ENCODE measurements at places on chromosomes 5 and 9.

GRCh38 chr5:127434588-127434987 lies 82.9 kb upstream of the PRRC1 start:
- no peaks in the 10 kb centered on the region for H3K36me3 ChIP-seq
- no peak overlapping the region for H3K4me3 ChIP-seq
- H3K4me1 ChIP-seq: no peaks in the 10 kb centered on the region
- no peaks in the 10 kb centered on the region for H3K27me3 ChIP-seq
- DNase-seq: no peak

DNA sequence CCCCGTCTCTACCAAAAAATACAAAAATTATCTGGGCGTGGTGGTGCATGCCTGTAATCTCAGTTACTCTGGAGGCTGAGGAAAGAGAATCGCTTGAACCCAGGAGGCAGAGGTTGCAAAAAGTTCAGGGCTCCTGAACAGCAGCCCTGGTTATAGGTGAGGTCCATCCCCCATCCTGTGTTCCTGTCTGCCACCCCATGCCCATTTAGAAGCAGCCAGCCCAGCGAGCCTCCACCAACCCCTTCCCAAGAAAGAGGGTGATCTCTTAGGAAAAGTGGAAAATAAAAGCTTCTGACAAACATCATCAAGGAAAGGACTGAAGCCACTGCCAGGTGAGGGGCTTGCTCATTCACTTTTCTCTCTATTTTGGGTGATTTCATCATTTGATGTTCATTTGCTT lies 55.8 kb downstream of the FSTL4 start:
- H3K36me3 ChIP-seq: no peaks in the 10 kb centered on the region
- H3K4me1 ChIP-seq: no peaks in the 10 kb centered on the region
- H3K27me3 ChIP-seq: no peaks in the 10 kb centered on the region
- DNase-seq: no peak
- H3K4me3 ChIP-seq: no peak overlapping the region
- no peak overlapping the region for H3K27ac ChIP-seq

GRCh38 chr5:62717301-62717933 lies 138.8 kb downstream of the LRRC70 start:
- H3K36me3 ChIP-seq: no peaks in the 10 kb centered on the region
- no peak for DNase-seq
- H3K4me1 ChIP-seq: no peaks in the 10 kb centered on the region
- H3K27me3 ChIP-seq: no peaks in the 10 kb centered on the region
- no peak overlapping the region for H3K4me3 ChIP-seq

DNA sequence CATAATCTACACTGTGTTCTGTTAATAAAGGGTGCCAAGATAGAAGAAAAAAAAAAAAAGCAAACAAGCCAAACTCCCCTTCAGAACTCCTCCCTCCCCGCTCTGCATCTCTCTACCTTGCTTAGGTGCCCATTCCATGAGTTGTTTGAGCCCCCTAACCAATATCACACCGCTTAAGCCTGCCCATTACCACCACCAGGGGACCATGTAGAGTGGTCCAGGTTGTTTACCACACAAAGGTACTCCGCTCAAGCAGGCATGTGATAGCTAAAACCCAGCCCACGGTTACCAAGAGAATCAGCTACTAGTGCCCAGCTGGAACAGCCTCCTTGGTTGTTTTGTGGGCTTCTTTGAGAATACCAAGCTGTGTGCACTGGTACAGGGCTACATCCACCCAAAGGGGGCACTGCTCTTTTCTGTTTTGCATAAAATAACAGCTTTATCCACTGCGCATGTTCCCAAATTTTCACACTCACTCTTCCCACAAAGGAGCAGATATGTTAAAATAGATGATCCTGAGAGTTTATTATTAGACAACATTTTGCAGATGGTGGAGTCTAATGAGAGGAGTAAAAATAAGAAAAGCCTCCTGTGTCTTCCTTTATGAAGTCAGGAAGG lies 304.1 kb downstream of the DEPDC1B start:
- no peak overlapping the region for H3K4me3 ChIP-seq
- H3K4me1 ChIP-seq: peaks cover 9% of the 10 kb centered on the region
- H3K27ac ChIP-seq: no peak overlapping the region
- no peaks in the 10 kb centered on the region for H3K36me3 ChIP-seq
- H3K27me3 ChIP-seq: no peaks in the 10 kb centered on the region

DNA sequence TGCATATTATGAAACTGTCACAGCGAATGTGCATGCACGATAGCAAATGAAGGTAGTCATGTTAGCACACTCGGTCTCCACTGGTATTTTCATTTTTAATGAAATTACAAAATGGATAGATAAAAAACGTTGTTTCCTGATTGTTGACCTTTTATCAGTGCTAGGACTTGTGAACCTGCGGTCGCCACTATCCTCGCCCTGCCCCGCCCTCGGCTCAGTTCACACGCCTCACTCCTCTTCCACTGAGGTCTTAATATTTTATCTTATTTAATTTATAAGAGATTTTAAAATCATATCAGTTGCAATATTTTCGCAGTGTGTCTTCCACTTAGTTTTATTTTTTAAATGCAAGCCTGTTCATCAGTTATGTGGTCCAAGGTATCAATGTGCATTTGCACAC lies 382.6 kb upstream of the IRX4 start:
- H3K27me3 ChIP-seq: peaks cover 6% of the 10 kb centered on the region
- no peaks in the 10 kb centered on the region for H3K36me3 ChIP-seq
- H3K4me1 ChIP-seq: no peaks in the 10 kb centered on the region

DNA sequence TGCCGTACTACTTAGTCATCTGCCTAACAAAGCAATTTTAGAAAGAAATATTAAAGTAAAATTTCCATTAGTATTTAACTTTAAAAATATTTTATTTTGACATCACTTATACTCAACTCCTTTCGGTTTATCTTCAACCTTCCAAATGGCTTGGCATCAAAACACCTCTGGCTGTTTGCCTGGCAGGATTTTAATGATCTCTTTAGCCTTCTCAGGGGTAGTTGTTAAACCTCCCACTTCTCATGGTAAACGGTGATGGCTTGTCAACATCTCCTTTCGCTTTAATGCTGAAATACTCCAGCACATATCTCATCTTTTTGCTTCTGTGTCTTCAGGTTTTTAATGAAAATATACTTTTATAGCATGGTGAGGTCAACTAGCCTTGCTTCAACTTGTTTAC lies 747.1 kb downstream of the CETN3 start:
- no peaks in the 10 kb centered on the region for H3K4me1 ChIP-seq
- H3K4me3 ChIP-seq: no peak overlapping the region
- H3K27ac ChIP-seq: no peak overlapping the region
- no peak for DNase-seq
- H3K36me3 ChIP-seq: no peaks in the 10 kb centered on the region

- H3K36me3 ChIP-seq: no peaks in the 10 kb centered on the region
- H3K4me3 ChIP-seq: no peak overlapping the region
- no peak for DNase-seq
- no peaks in the 10 kb centered on the region for H3K4me1 ChIP-seq
Observed at GRCh38 chr5:166672431-166672830, 1619.0 kb upstream of the WWC1 start.

- H3K4me3 ChIP-seq: no peak overlapping the region
- no peaks in the 10 kb centered on the region for H3K27me3 ChIP-seq
- no peaks in the 10 kb centered on the region for H3K4me1 ChIP-seq
- H3K36me3 ChIP-seq: no peaks in the 10 kb centered on the region
Observed at GRCh38 chr5:50328193-50328729, 112.8 kb downstream of the EMB start.

DNA sequence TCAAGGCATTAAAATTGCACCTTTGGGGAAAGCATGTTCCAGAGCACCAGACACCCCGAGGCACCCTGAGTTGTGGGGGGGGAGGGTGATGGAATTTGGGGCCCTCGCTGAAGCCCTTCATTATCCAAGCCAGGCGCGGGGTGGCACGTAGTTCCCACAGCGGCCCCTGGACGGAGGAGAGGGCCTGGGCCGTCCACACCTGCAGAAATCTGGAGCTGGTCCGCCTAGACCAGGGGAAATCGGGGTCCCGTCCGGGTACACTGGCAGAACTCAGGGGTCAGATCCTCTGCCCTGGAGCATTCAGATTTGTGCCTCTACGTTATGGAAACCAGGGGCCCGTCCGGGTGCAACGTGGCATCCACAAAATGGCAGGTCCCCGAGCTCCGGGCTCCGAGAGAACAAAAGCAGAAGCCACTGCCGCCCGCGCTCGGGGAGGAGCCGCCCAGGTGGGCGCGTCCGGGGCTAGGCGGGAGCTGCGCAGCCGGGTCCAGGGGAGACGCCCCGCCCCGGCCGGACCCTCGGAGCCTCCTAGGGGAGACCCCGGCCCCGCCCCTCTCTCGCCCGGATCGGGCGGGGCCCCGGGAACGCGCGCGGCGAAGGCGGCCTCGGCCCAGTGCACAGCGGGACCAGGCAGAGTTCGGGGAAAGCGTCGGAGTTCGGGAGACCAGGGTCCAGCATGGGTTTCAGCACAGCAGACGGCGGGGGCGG lies at the start of gene PLEKHG4B:
PLEKHG4B (plus strand) TSS at position 613 of the 708 bp plus-strand sequence; CDS start at position 677, 64 bp downstream.
- peaks cover 16% of the 10 kb centered on the region for H3K4me1 ChIP-seq
- H3K36me3 ChIP-seq: no peaks in the 10 kb centered on the region
- DNase-seq: no peak
- H3K4me3 ChIP-seq: peak within 1 kb of the TSS; percentile 19
- peaks cover 55% of the 10 kb centered on the region for H3K27me3 ChIP-seq

- no peak overlapping the region for H3K4me3 ChIP-seq
- no peaks in the 10 kb centered on the region for H3K27me3 ChIP-seq
- H3K36me3 ChIP-seq: no peaks in the 10 kb centered on the region
- DNase-seq: no peak
- no peaks in the 10 kb centered on the region for H3K4me1 ChIP-seq
Observed at GRCh38 chr5:163916861-163917260, 411.4 kb downstream of the MAT2B start.

GRCh38 chr5:169268019-169268418 lies 32.9 kb downstream of the SLIT3 start:
- DNase-seq: no peak
- H3K4me1 ChIP-seq: no peaks in the 10 kb centered on the region
- H3K36me3 ChIP-seq: no peaks in the 10 kb centered on the region
- H3K27ac ChIP-seq: no peak overlapping the region
- no peak overlapping the region for H3K4me3 ChIP-seq

GRCh38 chr5:35031276-35031675 lies 16.5 kb downstream of the AGXT2 start:
- H3K4me3 ChIP-seq: no peak overlapping the region
- H3K4me1 ChIP-seq: no peaks in the 10 kb centered on the region
- H3K27me3 ChIP-seq: no peaks in the 10 kb centered on the region
- H3K36me3 ChIP-seq: no peaks in the 10 kb centered on the region
- no peak overlapping the region for H3K27ac ChIP-seq
- DNase-seq: no peak

DNA sequence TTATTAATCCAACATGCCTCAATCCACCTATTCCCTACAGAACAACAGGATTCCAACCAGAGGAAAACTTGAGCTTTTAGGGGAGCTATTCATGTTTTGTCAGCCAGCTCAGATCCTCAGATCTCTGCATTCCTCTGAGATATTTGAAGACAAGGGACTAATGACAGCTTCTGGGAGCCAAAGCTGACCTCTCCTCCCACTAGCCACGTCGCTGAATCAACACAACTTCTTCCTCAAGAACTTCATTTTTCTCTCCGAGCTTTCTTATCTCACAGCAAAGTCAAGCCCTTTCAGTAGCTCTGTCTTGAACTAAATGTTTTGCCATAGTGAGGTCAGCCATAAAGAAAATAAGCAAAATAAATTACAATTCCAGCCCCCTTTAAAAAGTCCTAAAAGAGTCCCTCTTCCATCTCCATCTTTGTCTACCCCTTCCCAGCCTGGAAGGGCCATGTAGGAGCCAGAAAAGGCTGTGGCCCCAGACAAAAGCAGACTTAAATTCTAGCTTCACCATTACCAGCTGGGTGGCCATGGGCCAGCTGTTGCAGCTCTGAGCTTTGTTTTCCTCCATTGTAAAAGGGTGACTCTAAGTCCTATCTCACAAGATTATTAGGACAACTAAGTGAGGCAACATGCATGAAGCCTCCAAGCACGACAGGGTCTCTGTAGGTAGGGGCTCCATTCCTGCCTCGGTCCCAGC lies 65.0 kb downstream of the HSD17B3 start:
- no peaks in the 10 kb centered on the region for H3K27me3 ChIP-seq
- H3K4me3 ChIP-seq: no peak overlapping the region
- no peak overlapping the region for H3K27ac ChIP-seq
- H3K36me3 ChIP-seq: no peaks in the 10 kb centered on the region
- no peak for DNase-seq

DNA sequence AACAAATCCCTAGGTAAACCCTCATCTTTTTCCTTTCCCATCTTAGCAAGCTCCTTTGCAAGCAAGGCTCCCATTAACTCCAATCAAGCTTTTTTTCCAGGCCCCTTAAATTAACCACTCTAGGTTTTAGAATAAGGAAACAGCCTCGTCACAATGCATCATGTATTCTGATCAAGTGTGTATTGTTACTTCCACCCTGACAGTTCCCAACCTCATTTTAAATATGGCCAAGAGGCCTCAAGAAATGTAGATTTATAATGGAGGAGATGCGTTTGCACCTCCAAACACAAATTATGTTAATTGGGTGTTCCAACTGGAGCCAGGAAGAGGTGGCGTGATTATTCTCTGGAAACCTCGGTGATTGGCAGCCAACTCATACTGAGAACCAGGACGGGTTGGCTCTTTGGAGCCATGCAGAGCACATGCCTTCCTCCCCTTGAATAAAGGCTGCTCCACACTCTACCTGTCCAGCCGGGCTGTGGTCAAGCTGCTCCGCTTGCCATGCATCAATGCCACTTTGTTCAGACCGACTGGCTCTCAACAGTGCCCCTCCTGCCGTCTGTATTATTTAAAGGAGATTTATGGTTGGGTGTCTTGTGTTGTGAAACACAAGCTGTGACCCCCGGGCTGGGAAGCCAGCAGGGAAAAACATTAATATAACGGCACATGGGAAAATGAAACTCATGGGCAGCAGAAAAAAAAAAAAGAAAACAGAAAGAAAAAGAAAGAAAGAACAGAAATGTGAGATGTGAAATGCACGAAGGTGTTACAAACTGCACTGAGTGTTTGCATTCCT lies 191.1 kb downstream of the EBF1 start:
- H3K36me3 ChIP-seq: no peaks in the 10 kb centered on the region
- H3K4me1 ChIP-seq: peaks cover 78% of the 10 kb centered on the region
- no peak overlapping the region for H3K4me3 ChIP-seq
- no peaks in the 10 kb centered on the region for H3K27me3 ChIP-seq

DNA sequence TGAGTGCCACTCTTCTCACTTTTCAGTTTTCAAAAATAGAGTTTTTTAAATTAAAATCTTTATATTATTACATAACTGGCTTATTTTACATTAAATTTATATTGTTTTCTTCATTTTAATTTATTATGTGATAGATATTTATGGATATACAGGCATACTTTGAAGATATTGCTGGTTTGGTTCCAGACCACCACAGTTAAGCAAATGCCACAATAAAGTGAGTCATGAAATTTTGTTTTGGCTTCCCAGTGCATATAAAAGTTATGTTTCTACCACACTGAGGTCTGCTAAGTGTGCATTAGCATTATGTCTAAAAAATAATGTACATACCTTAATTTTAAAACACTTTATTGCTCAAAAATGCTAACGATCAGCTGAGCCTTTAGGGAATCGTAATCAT lies 47.4 kb downstream of the NDUFS4 start:
- peaks cover 5% of the 10 kb centered on the region for H3K4me1 ChIP-seq
- no peaks in the 10 kb centered on the region for H3K27me3 ChIP-seq
- no peak overlapping the region for H3K4me3 ChIP-seq
- H3K36me3 ChIP-seq: peaks cover 9% of the 10 kb centered on the region
- no peak overlapping the region for H3K27ac ChIP-seq
